ENCODE measurements at places on chromosomes 12 and 14.

GRCh38 chr12:109578330-109578927 lies 4.8 kb downstream of the MVK start:
- DNase-seq, result no peak
- no peak overlapping the region for H3K27ac ChIP-seq
- no peaks in the 10 kb centered on the region for H3K27me3 ChIP-seq

DNA sequence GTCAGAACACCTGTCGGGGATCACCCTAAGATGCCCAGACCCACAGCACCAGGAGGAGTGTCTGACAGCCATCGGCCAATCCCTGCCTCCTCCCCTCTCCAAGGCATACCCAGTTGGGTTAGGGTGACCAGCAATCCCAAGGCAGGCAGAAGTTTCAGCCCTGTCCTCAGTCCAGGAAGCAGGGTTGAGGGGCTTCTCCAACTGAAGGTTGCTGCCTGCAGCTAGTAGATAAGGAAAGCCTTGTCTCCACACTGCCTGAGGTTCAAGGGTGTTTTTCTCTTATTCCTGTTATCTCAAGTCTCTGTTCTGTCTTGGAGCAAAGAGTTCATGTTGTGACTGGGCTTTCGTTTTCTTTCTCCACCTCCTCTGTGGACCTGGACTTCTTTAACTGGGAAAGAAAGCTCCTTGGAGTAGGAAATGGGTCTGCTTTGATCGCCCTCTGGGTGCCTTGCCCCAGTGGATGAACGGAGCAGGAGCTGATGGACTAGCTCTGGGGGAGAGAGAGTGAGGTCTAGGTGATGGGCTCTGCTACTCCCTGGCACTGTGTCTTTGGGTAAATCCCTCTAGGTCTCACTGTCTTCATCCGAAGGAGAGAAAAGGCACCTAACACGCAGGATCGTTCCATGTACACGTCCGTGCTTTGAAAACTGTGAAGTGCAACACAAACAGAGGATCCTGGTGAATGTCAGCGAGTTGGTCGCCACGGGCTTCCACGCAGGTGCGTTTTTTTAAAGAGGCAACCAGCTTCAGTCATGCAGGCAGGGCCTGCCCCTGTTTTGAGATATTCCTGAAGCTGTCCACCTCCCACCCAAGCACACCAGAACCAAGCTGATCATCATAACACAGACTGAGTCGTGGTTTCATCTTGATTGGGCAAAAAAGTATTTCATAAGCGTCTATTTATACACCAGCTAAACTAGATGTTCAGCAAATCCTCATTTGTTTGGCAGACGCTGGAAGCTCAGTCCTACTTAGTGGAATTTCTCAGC lies 52.5 kb upstream of the FOXN3 start:
- DNase-seq, result no peak
- no peaks in the 10 kb centered on the region for H3K27me3 ChIP-seq
- H3K27ac ChIP-seq, result no peak overlapping the region
- no peaks in the 10 kb centered on the region for H3K4me1 ChIP-seq
- no peaks in the 10 kb centered on the region for H3K36me3 ChIP-seq

GRCh38 chr12:67239061-67239460 lies 30.1 kb upstream of the CAND1 start:
- H3K4me1 ChIP-seq, result peaks cover 3% of the 10 kb centered on the region
- no peaks in the 10 kb centered on the region for H3K36me3 ChIP-seq
- no peak overlapping the region for H3K27ac ChIP-seq
- H3K4me3 ChIP-seq, result no peak overlapping the region
- H3K27me3 ChIP-seq, result no peaks in the 10 kb centered on the region

DNA sequence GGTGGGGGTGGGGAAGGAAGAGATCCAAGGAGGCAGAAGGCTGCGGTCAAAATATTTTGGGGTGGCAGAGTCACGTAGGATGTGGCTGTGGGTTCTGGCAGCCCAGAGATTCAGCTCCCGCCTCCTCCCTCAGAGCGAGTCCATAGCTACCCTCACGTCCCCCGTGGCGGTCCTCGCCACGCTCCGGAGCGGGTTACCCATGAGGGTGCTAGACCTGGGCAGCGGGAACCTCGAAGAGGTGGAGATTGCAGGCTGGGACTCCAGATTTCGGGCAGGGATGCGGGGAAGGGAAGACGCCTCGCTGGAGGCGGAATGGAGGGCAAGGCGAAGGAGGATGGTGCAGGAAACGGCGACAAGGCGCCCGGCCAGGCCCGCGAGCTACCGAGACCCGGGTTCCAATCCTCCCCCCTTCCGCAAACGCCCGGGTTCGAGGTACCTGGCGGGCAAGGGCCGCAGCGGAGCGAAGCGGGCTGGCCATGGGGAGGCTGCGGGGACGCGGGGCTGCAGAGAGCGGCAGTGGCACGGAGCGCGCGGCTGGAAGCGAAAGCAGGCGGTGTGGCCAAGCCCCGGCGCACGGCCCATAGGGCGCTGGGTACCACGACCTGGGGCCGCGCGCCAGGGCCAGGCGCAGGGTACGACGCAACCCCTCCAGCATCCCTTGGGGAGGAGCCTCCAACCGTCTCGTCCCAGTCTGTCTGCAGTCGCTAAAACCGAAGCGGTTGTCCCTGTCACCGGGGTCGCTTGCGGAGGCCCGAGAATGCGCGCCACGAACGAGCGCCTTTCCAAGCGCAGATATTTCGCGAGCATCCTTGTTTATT lies 46.2 kb downstream of the BCAT1 start:
- peak; percentile 76 for DNase-seq
- peak overlapping the region; percentile 66 for H3K4me3 ChIP-seq
- H3K27me3 ChIP-seq, result no peaks in the 10 kb centered on the region
- peak overlapping the region; percentile 78 for H3K27ac ChIP-seq
- no peaks in the 10 kb centered on the region for H3K36me3 ChIP-seq
- peaks cover 17% of the 10 kb centered on the region for H3K4me1 ChIP-seq

DNA sequence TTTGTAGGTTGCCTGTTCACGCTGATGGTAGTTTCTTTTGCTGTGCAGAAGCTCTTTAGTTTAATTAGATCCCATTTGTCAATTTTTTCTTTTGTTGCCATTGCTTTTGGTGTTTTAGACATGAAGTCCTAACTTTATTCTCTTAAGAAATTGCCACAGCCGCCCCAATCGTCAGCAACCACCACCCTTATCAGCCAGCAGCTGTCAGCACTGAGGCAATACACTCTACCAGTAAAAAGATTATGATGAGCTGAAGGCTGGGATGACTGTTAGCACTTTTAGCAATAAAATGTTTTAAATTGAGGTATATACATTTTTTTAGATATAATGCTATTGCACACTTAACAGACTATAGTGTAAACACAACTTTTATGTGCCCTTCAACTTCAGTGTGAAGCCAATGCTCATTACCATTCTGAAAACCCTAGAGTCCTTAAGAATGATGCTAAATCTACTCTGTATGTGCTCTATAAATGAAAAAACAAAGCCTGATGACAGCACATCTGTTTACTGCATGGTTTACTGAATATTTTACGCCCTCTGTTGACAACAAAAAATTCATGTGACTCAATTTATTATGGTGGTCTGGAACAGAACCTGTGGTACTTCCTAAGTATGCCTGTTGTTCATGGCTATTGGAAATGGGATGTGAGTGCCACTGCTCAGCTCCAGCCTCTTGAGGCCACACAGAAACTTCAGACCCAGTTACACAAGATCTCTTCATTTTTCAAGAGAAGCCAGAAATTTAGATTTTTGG lies 197.4 kb downstream of the DUSP6 start:
- H3K36me3 ChIP-seq, result no peaks in the 10 kb centered on the region
- H3K4me1 ChIP-seq, result no peaks in the 10 kb centered on the region
- no peak for DNase-seq
- no peak overlapping the region for H3K4me3 ChIP-seq
- no peak overlapping the region for H3K27ac ChIP-seq

- H3K4me3 ChIP-seq, result peak overlapping the region; percentile 57
- H3K27ac ChIP-seq, result peak overlapping the region; percentile 70
- H3K4me1 ChIP-seq, result peaks cover 2% of the 10 kb centered on the region
- no peak for DNase-seq
- H3K36me3 ChIP-seq, result no peaks in the 10 kb centered on the region
These were observed 550 bp downstream of the GNG2 start for GRCh38 chr14:51860825-51861499.

GRCh38 chr12:1629338-1630132 lies 504 bp downstream of the WNT5B start:
- H3K4me1 ChIP-seq, result peaks cover 20% of the 10 kb centered on the region
- H3K27me3 ChIP-seq, result peaks cover 7% of the 10 kb centered on the region
- no peak overlapping the region for H3K27ac ChIP-seq
- peak overlapping the region; percentile 51 for H3K4me3 ChIP-seq
- no peaks in the 10 kb centered on the region for H3K36me3 ChIP-seq

GRCh38 chr12:47032644-47033043 lies 46.8 kb upstream of the PCED1B start:
- no peaks in the 10 kb centered on the region for H3K27me3 ChIP-seq
- H3K36me3 ChIP-seq, result no peaks in the 10 kb centered on the region
- H3K27ac ChIP-seq, result no peak overlapping the region
- H3K4me3 ChIP-seq, result no peak overlapping the region
- H3K4me1 ChIP-seq, result peaks cover 9% of the 10 kb centered on the region
- no peak for DNase-seq

- no peak for DNase-seq
- no peak overlapping the region for H3K4me3 ChIP-seq
- H3K4me1 ChIP-seq, result peaks cover 23% of the 10 kb centered on the region
- no peaks in the 10 kb centered on the region for H3K27me3 ChIP-seq
- no peak overlapping the region for H3K27ac ChIP-seq
These were observed 66.5 kb downstream of the PLEKHG7 start for GRCh38 chr12:92769124-92769901.

GRCh38 chr14:89408907-89409700 lies 7.9 kb downstream of the FOXN3 start:
- H3K4me3 ChIP-seq, result no peak overlapping the region
- H3K27me3 ChIP-seq, result no peaks in the 10 kb centered on the region
- H3K27ac ChIP-seq, result no peak overlapping the region
- peaks cover 15% of the 10 kb centered on the region for H3K36me3 ChIP-seq

DNA sequence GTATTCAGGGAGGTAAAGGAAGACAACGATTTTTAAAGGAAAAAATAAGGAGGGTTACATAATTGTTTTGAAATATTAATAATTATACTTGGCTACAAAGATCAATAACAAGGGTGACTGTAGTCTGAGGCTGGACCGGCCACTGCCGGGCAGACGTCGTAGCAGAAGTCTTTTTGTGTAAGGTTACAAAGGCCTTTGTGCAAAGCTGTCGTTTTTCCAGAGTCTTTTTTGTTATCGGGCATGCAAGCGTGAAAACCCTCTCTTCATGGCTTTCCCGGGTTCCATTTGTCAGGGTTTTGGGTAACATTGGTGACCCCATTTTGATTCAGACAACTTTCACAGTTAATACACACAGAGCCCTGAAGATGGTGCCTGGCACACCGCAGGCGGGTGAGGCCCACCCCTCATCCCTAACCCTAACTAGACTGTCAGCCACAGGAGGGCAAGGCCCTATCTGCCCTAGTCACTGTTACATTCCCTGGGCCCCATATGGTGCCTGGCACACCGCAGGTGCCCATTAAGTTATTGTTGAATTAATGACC lies 31.3 kb downstream of the RILPL1 start:
- H3K36me3 ChIP-seq, result peaks cover 13% of the 10 kb centered on the region
- H3K4me3 ChIP-seq, result no peak overlapping the region
- no peak overlapping the region for H3K27ac ChIP-seq
- no peaks in the 10 kb centered on the region for H3K27me3 ChIP-seq
- DNase-seq, result no peak
- H3K4me1 ChIP-seq, result no peaks in the 10 kb centered on the region

GRCh38 chr12:69332815-69333358 lies 15.3 kb upstream of the LYZ start:
- peaks cover 27% of the 10 kb centered on the region for H3K4me1 ChIP-seq
- DNase-seq, result no peak
- H3K27ac ChIP-seq, result no peak overlapping the region
- no peaks in the 10 kb centered on the region for H3K27me3 ChIP-seq
- no peaks in the 10 kb centered on the region for H3K36me3 ChIP-seq
